Brain microvascular endothelial cell (primary cell): ENCODE measurements at places on chromosomes 6 and 20.

DNA sequence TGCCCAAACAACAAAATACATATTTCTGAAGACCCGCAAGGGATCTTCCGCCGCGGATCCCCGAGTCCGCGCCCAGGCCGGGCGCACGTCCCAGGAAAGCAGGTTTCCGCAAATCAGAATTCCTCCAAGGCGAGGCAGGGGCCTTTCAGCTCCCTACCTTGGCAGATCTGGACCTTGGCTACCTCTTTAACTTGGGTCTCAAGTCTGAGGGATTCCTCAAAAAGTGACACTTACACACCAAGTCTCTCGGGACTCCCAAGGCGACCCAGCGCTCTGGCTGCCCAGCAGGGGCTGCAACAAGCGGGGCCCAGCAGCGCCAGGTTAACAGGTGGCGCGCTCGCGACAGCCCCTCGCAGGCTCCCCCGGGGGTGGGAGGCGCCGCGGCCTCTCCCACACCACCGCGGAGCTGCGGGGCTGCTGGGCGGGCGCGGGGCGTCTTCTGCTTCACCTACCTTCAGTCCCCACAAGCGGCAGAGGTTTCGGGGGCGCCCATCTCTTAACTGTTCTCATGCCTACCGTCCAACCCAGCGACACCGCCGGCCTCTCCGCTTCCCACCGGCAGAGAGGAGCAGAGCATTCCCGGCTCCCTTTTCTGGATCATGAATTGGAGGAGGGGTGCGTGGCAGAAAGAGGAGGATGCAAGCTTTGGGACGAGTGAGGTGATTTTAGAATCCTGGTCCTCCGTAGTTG lies 414 bp downstream of the SIM1 start:
- no peak for DNase-seq

DNA sequence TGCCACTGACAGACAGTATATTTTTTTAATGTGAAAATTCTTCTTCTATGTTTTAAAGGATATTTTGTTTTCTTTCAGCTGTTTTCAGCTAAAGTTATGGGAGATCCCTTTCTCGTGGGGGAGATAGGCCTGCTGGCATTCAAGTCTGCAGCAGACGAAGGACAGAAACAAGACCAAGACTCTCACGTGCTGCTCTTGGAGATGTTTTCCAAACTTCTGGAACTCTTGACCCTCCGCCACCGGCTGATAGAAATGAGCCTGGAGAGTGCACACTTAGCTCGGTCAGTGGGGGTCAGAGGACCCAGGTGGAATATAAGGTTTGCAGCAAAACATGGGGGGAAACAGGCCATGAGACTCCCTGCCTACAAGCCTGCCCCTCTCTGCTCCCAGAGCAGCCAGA lies 120.5 kb downstream of the CD164 start:
- no peak for DNase-seq

- peak; percentile 14 for DNase-seq
Measured at GRCh38 chr6:36025932-36026327, 1.5 kb upstream of the SLC26A8 start.

GRCh38 chr6:112298021-112298745 lies 43.8 kb upstream of the LAMA4 start:
- DNase-seq, result peak; percentile 94

GRCh38 chr6:111813237-111813636 lies 60.0 kb downstream of the FYN start:
- no peak for DNase-seq

DNA sequence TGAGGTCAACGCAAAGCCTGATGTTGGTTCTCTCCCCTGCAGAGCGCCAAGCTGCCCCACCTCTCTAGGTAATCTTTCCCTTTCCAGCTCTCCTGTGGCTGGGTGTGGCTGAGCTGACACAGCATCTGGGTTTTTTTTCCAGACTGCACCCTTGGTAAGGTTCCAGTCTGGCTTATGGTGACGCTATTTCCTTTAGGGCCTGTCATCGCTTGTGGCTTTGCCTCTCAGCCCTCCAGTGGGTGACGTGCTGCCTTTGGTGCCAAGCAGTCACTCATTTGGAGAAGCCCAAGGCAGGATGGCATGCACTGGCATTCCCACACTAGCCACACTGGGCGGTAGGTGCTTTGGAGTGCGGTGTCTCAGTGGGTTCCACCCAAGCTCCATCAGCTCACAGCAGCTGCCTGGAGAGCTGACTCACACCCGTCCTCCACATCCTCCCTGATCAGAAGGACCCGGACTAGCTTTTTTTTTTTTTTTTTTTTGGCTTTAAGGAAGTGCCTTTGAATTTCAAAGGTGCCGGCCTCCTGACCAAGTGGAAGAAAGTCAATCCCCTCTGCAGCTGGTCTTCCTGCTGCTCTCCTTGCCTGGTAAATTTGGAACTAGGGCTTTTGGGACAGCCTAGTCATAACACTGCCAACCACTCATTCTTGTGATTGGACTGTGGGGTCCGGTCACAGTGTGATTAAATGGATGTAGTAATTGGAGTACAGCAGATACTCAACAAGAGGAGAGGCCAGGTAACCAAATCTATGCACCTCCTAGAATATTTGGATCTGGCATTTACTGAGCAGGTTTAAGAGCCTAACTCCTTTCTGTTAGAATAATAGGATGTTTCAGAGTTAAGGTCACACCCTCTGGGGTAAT lies 153.6 kb downstream of the CD83 start:
- peak; percentile 85 for DNase-seq

GRCh38 chr20:54251096-54251495 lies 43.2 kb downstream of the PFDN4 start:
- no peak for DNase-seq

GRCh38 chr20:58330687-58331086 lies 21.2 kb downstream of the RAB22A start:
- no peak for DNase-seq

GRCh38 chr6:83862776-83863471 lies 3.4 kb downstream of the CYB5R4 start:
- no peak for DNase-seq
